Stimulated activated CD4-positive, alpha-beta T cell treated with anti-CD3 and anti-CD28 coated beads, Interleukin-2, amount 100 ng/mL, for 24 hours (primary cell): ENCODE measurements at places on chromosomes 1 and 21.

DNA sequence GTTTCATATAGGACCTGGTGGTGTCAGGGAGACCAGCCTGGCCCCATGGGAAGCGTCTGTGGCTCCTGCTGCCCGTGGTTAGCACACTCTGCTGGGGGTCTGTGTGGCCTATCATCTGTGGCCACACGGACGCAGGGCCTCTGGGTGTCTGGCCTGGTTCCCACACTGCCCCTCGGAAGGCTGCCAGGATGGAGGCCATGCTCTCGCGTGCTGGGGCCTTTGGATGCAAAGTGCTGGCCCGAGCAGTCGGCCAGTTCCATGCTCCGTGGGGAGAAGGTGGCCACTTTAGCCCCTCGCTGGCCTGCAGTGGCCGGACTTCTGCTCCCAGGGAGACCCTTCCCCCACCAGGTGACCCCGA lies 20.8 kb upstream of the LRRC3 start:
- DNase-seq, result no peak

GRCh38 chr21:46517361-46517760 lies 58.7 kb downstream of the DIP2A start:
- DNase-seq, result no peak

DNA sequence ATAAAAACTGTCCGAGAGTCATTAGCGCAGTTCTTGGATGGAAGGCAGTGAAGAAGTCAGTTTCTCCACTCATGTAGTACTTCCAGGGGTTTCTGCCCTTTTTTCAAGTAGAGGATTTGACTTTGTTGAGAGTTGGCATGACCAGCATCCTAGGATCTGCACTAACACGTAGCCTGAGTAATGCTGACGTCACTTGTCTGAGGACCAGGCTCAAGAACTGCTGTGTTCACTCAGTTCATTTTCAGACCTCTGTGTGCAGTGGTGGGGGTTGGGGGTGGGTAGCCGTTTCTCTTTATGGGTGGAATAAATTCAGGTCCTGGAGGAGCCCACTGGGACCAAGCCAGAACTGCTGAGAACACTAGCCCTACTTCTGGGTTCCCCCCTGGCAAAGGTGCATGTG lies 53.3 kb downstream of the MRPS6 start:
- DNase-seq, result no peak

DNA sequence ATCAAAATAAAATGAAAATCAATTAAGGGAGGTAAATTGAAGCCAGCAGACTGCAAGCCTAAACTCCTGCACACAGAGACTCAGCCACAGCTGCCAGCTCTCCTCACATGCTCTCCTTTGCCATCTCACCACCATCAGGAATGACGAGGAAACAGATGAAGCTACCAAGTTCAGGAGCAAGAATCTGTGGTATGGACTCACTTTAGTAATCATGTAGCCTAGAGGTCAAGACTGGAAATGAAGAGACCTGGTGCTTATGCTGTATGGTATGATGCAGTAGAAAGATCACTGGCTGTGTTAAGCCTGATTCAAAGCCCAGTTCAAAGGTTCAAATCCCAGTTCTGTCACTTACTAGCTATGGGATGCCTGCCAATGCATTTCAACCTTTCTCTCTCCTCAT lies 78.9 kb upstream of the CAMK1G start:
- no peak for DNase-seq

DNA sequence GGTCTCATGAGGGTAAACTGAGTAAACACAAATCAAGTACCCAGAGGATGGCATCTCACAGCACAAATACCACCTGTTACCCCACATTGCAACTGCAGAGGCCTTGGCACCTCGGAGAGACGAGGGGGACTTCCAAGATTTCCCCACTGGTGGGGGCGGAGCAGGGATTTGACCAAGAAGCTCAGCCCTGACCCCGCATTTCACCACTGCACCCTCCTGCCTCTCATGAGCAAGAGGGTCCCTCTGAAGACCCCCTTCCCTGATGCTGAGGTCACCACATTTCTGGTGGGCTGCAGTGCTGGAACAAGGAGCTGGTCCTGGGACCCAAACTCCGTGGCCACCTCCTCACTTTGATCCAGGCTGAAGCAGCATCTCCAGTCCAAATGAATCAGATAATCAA lies 342.4 kb downstream of the NPHP4 start:
- no peak for DNase-seq

GRCh38 chr1:167473761-167474160 lies 44.6 kb downstream of the CD247 start:
- DNase-seq, result no peak

GRCh38 chr1:176858433-176858916 lies 306.0 kb downstream of the ASTN1 start:
- no peak for DNase-seq
